Activated effector memory CD4-positive, alpha-beta T cell treated with Interleukin-2 at 50 U/mL for 16 hours (primary cell): ENCODE measurements at places on chromosomes 1 and 21.

DNA sequence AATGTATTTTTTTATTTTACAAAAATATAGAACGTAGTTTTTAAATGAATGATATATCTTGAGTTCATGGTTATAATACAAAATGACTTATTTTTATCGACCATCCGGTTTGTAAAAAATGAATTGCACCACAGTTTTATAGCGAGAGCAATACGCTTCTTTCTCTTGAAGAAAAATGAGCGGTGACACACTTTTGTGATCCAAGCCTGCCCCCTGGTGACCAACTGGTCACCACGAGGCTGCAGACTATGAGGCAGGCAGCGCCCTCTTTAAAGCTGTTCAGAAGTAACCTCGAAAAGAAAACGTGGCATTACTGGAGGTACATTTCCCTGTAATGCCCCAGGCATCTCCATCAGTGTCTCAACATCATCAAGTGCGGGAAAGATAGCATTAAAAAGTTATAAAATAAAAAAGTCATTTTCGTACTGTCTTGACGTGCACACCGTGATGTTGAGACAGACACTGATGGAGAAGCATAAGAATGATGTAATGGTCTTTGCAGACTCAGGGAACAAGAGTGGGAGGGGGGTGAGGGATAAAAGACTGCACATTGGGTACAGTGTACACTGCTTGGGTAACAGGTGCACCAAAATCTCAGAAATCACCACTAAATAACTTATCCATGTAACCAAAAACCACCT lies 734.2 kb upstream of the ADAMTS5 start:
- peak; percentile 1 for DNase-seq

DNA sequence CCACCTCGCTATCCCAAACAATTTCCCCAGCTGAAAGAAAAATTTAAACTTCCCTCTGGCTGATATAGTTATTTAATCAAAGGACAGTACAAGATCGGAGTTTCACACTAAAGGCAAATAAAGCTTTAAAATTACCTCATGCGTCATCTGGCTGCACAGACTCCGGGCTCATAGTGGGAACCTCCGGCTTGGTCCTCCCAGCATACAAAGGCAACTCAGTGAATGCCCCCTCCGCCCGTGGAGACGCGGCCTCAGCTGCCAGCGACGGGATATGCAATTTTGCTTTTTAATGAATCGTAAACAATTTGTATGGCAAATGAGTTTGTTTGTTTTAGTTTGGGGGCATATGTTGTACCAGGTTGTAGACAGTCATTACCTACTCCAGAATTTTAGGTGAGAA lies 214.6 kb upstream of the NFIA start:
- DNase-seq = no peak

DNA sequence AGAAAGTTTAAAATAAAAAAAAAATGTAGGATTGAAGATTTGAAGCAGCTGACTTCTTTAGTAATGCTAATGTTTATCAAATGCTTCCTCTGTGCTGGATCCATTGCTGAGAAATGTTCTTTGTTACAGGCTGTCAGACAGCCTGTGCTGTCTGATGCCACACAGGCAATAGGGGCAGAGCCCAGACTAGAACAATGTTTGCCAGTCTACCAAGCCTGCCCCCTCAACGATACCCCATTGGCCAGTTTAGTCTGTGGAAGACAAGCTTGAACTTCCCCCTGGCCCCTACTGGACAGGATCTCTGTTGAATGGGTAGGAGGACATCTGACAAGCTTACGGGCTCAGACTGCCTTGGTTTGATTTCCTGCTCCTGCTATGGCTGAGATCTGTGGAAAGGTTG lies 79.4 kb downstream of the PAPPA2 start:
- no peak for DNase-seq

GRCh38 chr1:81237473-81238089 lies 563.2 kb upstream of the ADGRL2 start:
- DNase-seq = no peak

DNA sequence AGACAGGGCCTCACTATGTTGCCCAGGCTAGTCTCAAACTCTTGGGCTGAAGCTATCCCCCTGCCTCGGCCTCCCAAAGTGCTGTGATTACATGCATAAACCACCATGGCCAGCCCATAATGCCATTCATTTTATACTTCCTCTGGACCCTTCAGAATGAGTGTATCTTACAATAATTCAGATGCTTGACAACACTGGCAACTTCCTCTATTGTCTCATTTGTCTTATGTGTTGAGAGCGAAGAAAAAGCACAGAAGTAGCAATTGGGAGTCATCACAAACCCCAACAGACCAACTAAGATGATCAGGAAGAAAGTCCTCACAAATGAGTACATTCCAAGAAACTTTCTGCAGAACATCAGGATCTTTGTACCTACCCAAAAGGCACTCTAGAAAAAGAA lies 191.9 kb downstream of the RERE start:
- no peak for DNase-seq

GRCh38 chr1:169141356-169141755 lies 34.9 kb downstream of the ATP1B1 start:
- no peak for DNase-seq

- DNase-seq = no peak
Measured at GRCh38 chr1:6801966-6802365, 16.7 kb downstream of the CAMTA1 start.

DNA sequence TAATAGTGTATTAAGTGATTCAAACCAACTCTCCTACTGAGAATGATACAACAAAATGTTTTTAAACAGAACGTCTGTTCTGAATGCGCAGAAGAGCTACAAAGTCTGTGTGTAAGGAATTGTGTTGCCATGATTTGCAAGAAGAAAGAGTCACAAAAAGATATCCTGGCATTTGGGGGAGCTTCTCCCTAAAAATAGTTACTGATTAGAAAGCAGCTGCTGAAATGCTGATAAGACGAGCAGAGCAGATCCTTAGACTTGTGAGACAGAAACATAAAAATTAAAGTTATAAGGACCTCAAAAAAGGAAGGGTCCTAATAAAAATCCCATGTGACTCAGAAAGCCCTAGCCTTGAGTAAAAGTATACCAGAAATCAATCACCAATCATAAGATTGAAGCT lies 54.9 kb upstream of the CRB1 start:
- DNase-seq = no peak
